Mammary microvascular endothelial cell (primary cell): ENCODE measurements at places on chromosomes 5 and 9. TPM values are rescaled to one million over a fixed set of nuclear protein-coding genes. Genes with fewer than 3 reads are reported as not detected.

PPP1R26 gene
- total RNA-seq: 5.0 and 6.1 TPM in 2 replicates

OR1J2 gene
- total RNA-seq: not detected in 2 replicates

CCDC152 gene
- 0.20 and 0.47 TPM in 2 replicates for total RNA-seq

CARD9 gene
- total RNA-seq: under 0.01 and 0.60 TPM in 2 replicates

DOLPP1 gene
- total RNA-seq: 15.7 and 18.9 TPM in 2 replicates

LCN9 gene
- not detected in 2 replicates for total RNA-seq

POC5 gene
- 9.1 and 10.0 TPM in 2 replicates for total RNA-seq

GLRA1 gene
- total RNA-seq: not detected in 2 replicates

PCSK5 gene
- total RNA-seq: 4.5 and 4.9 TPM in 2 replicates
